ENCODE measurements at places on chromosomes 3 and 15. TPM values are rescaled to one million over a fixed set of nuclear protein-coding genes. Genes with fewer than 3 reads are reported as not detected.

- H3K36me3 ChIP-seq: no peaks in the 10 kb centered on the region
- H3K4me1 ChIP-seq: no peaks in the 10 kb centered on the region
- no peaks in the 10 kb centered on the region for H3K27me3 ChIP-seq
- DNase-seq: no peak
- H3K27ac ChIP-seq: no peak overlapping the region
Measured at GRCh38 chr3:85790445-85791030, 831.7 kb downstream of the CADM2 start.

DNA sequence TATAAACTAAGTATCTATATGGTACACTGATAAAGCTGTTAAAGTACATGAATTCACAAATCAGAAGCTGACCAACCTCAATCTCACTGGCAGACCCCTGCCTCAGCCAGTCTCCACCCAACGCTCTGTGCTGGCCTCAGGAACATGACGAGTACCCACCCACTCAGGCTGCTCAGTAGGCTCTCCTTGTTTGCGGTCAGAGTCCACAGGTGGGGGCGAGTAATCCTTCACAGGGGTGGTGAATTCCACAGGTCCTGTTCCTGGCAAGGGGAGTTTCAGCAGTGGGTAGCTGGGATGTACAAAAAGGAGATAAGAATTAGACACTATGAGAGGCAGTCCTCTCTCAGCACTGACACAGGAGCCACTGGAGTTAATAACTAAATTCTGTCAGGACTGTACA is 40.9 kb downstream of the SCAP start:
- H3K27me3 ChIP-seq: no peaks in the 10 kb centered on the region
- no peak overlapping the region for H3K27ac ChIP-seq
- no peak overlapping the region for H3K4me3 ChIP-seq

DNA sequence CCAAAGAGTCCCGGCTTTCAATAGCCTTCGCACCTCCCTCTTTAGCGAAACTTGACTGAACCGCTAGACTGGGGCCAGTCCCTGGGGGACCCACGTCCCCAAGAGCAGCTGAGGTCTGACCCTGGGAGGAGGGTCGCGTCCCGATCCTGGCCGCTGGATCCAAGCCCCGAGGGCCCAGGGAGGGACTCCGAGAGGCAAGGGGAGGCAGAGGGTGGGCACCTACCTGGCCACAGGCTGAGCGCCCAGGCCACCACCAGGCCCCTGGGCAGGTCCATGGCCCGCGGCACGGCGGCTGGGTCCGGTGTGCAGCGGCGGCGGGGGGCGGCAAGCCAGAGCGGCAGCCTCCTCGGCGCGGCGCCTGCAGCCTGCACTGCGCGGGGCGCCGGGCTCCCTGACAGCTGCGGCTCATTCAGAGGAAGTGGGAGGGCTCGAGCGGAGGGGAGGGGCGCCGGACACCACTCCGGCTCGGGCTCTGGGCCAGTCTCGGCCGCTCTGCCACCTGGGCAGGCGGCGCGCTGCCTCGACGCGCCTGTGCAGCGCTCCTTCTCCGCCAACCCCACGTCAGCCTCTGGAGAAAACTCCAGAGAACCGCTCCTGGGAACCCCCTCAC is at the start of gene ITGA11:
Gene ITGA11 (minus strand): TSS at position 372 of the 610 bp plus-strand sequence. CDS start 97 bp downstream, at position 275.
- H3K4me3 ChIP-seq: peak within 1 kb of the TSS; percentile 83
- no peak for DNase-seq
- peaks cover 3% of the 10 kb centered on the region for H3K4me1 ChIP-seq

DNA sequence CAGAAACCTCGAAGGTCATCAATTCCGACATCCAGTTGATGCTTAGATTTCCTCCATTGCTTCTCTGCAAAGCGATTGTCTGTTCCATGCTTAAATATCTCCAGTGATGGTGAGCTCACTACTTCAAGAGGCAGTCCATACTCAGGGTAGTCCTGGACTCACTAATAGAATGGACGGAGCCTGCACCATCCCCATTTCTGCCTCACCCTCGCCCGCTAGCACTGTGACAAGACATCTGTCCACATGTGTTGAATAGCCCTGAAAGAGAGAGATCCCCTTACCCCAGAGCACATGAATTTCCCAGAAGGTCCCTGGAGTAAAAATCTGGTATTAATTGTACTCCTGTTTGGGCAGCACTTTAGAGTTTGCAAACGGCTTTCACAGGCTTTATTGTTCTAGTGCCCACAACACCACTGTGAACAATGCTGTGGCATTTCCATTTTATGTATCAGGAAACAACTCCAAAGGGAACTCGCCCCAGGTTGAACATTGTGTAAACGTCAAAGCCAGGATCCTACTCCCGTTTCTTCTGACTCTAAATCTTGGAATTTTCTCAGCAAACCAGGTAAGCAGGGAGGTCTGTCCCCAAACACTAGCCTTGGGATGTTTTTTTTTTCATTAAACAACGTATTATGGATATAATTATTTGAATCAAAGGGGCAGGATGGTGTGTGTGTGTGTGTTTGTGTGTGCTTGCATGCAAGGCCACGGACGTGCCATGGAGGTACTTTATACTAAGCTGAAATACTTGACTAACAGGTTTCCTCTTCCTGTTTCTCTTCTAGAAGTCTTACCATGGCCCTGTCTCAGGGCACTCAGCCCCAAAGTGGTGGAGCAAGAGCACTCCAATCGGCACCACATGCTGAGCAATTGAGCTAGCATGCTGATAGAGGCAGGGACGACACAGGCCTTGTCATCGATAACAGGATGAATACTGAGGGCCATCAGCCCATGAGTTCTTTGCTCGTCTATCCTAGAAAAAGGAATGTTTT is 198.3 kb downstream of the OPA1 start:
- no peaks in the 10 kb centered on the region for H3K27me3 ChIP-seq
- DNase-seq: no peak
- no peaks in the 10 kb centered on the region for H3K4me1 ChIP-seq
- H3K36me3 ChIP-seq: no peaks in the 10 kb centered on the region
- H3K4me3 ChIP-seq: no peak overlapping the region
- H3K27ac ChIP-seq: no peak overlapping the region

DNA sequence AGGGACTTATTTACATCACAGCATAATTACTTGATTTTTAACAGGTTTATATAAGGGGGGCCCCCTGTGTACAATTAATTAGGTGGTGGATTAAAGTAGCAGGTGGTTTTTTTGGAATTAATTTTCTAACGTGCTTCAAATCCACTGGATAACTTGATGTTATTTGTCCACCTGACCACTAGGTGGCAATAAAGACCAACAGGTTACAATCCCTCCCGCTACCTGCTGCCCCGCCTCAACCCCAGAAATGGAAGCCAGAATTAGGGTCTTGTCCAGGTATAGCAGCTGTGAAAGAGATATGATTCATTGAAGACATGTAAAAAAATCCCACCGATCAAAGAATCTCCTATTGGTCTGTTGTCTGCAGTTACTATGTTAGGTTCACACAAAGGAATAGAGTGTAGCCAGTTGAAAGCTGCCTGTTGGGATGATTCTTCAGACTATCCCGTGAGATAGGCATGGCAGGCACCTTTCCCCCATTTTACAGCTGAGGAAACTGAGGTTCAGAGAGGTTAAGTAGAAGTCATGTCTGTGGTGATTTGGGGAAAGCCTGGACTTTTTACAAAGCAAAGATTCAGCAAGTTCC is 44.0 kb downstream of the MFSD1 start:
- H3K27me3 ChIP-seq: no peaks in the 10 kb centered on the region
- no peaks in the 10 kb centered on the region for H3K36me3 ChIP-seq
- DNase-seq: no peak
- no peak overlapping the region for H3K4me3 ChIP-seq

DNA sequence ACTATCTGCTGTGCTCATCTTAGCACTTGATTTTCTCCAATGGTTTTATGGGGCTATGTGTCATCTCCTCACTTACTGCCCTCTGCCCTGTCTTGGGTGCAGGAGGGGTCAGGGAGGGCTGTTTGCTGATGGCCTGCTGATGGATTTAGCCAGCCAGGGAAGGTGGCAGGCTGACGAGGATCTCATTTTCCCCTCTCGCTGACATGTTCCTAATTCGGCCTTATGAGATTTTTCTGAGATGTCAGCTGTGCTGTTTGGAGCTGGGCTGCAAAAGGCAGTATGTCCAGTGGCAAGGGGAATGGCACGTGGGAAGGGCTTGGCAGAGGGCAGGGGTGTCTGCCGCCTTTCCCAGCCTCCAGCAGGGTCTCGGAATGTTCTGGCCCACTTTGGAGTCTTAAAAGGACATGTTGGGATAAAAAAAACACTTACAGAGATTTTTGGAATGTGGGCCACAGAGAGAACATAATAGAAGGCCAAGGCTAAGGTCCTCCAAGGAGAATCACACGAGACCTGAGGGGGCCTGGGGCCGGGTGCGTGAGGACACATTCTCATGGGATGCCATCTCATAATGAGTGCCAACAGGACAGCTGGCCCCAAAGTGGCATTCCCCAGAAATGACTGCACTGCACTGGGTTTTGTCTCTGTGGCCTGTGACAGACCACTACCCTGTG is 303.8 kb downstream of the TLE3 start:
- no peak for DNase-seq
- H3K4me3 ChIP-seq: peak overlapping the region; percentile 50
- H3K27me3 ChIP-seq: no peaks in the 10 kb centered on the region
- H3K4me1 ChIP-seq: no peaks in the 10 kb centered on the region
- H3K27ac ChIP-seq: peak overlapping the region; percentile 98

DNA sequence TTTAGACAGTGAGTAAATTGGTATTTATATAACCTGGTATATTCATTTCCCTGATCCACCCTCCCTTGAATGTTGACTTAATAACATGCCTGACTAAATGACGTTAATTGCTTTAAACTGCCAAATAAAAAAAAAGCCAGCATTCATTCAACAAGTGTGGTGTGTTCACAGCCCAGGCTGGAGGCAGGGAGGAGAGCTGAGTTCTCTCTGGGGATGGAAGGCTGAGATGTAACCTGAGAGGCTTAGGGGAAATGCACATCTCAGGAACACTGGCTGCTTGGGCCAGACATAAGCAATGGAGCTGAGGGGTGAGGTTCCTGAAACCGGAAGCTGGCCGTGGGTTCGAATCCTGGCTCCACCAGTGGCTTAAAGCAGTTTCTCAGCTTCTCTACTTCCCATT is 17.3 kb downstream of the CACNA2D3 start:
- no peaks in the 10 kb centered on the region for H3K4me1 ChIP-seq
- no peak overlapping the region for H3K4me3 ChIP-seq
- H3K27ac ChIP-seq: no peak overlapping the region

- peaks cover 8% of the 10 kb centered on the region for H3K27me3 ChIP-seq
- peak overlapping the region; percentile 68 for H3K4me3 ChIP-seq
- no peak for DNase-seq
Measured at GRCh38 chr3:58585994-58586393, 8.8 kb upstream of the FAM107A start.

- no peak overlapping the region for H3K4me3 ChIP-seq
- no peak for DNase-seq
- no peak overlapping the region for H3K27ac ChIP-seq
- no peaks in the 10 kb centered on the region for H3K27me3 ChIP-seq
- no peaks in the 10 kb centered on the region for H3K36me3 ChIP-seq
- no peaks in the 10 kb centered on the region for H3K4me1 ChIP-seq
Measured at GRCh38 chr3:191300422-191300821, 28.8 kb upstream of the CCDC50 start.

DNA sequence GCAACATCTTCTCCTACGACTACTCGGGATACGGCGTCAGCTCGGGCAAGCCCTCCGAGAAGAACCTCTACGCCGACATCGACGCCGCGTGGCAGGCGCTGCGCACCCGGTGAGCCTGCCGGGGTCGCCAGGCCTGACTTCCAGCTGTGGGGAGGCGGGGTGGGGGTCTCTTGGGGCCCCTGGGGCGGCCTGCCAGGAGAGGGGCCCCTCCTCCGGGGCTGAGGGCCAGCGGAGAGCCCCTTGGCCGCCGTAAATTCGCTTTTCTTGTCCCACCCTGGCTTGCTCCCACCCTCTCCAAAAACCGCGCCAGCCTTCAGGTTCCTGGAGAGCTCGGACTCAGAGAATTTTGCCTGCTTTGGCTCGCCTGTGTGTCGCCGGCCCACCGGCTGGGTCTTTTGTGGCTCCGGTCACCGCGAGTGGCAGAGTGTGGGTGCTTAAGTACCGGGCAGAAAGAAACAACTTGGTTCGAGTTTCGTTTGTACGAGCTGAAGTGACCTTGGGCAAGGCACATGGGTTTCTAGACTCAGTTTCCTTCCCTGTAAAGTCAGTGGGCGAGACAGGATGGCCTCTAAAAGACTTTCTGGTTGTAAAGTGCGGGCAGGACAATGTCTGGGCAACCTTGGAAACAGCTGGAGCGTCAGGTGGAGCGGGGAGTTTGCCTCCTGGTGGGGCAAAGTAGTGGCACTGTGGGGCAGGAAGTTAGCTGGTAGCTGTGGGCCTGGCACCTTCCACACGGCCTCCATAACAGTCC is 976 bp downstream of the ABHD17C start:
- H3K36me3 ChIP-seq: no peaks in the 10 kb centered on the region
- H3K4me1 ChIP-seq: no peaks in the 10 kb centered on the region
- H3K4me3 ChIP-seq: peak overlapping the region; percentile 80
- no peak for DNase-seq
- peak overlapping the region; percentile 44 for H3K27ac ChIP-seq

DNA sequence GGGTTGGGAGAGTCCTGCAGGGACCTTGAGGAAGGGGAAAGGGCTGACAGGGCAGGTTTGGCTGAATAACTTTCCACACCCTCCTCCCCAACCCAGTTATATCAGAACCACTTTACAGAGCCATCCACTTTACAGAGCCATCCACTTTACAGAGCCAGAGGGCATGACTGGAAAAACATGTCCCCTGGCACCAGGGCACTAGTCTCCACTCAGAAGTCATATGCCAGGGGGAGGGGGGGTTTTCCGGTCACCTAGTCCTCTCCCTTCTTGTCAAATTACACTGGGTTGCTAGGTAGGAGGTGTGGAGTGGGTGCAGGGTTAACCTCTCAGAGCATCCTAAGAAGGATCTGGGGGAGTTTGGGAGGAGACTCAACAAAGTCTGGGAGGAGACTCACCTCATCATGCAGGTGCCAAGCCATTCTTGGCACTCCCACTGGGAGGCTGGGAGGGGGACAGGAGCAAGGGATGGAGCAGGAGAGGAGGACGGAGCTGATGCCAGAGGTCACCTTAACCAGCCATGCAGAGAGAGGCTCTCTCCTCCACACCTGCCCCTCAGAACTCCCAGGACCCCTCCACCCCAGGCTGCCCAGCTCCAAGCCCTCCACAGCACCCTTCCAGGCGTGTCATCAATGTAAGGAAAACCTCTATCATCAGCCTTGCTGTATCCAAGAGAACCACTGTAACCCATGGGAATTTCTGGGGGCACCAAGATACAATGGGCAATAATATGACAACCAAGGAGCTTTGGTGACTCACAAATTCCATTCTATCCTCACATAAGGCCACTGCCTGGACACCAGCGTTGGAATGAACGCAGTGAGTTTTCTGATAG is 1.7 kb downstream of the LRRC2 start:
- no peak for DNase-seq
- H3K27ac ChIP-seq: no peak overlapping the region
- no peaks in the 10 kb centered on the region for H3K36me3 ChIP-seq
- H3K4me1 ChIP-seq: peaks cover 7% of the 10 kb centered on the region

- H3K4me1 ChIP-seq: no peaks in the 10 kb centered on the region
- no peaks in the 10 kb centered on the region for H3K27me3 ChIP-seq
- H3K36me3 ChIP-seq: no peaks in the 10 kb centered on the region
- no peak for DNase-seq
- no peak overlapping the region for H3K4me3 ChIP-seq
Measured at GRCh38 chr3:41430886-41431285, 231.6 kb downstream of the CTNNB1 start.

Gene SEC61A1
- 193 TPM for total RNA-seq

Gene CFAP161
- total RNA-seq: not detected

Gene LMCD1
- 634 TPM for total RNA-seq

Gene PEX5L
- 0.11 TPM for total RNA-seq

Gene TBC1D2B
- total RNA-seq: 63.3 TPM

Gene CIDEC
- total RNA-seq: 29.9 TPM
